Fibroblast of skin of right biceps (primary cell): ENCODE measurements at places on chromosomes 11 and 22.

DNA sequence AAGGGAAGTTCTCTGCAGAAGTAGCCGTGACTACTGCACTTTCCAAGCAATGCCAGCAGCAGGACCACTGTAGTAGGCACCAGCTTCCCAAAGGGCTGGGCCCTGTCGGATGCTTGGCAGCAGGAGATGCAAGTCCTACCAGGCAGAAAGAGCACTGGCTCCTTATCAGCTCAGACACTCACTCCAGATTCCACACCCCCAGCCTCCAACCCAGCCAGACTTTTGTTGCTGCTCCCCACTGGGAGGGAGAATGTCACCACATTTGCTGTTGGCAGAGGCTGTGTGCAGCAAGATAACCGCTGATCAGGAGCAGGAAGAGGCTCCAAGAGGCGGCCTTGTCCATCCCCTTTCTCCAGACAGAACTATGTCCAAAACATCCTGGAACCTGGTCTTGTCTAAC is 118.7 kb downstream of the C11orf58 start:
- DNase-seq: no peak

DNA sequence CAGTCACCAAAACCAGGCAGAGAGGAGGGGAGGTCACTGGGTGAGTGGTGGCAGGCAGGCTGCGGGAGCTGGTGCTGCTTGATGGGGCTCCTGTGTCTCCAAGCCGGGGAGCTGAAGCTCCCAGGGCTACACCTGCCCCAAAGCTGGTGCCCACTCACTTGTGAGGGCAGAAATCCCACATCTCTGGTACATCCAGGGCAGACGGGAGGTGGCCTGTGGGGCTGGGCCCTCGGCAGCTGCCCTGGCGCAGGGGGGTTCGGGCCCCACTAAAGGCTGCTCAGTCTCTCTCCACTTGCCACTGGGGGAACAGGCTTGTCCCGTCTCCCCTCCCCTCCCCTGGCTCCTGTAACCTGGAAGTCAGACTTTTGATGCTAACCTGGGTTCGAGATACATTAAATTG is 55.6 kb upstream of the PPARA start:
- DNase-seq: no peak

- DNase-seq: peak; percentile 33
Measured at GRCh38 chr11:66639066-66639813, 737 bp downstream of the RBM4 start.

GRCh38 chr11:101583251-101584128 is at the start of gene TRPC6:
Gene TRPC6, minus strand, starts transcription at chr11:101584007. Its CDS starts 504 bp downstream, at chr11:101583503.
- DNase-seq: peak; percentile 8

DNA sequence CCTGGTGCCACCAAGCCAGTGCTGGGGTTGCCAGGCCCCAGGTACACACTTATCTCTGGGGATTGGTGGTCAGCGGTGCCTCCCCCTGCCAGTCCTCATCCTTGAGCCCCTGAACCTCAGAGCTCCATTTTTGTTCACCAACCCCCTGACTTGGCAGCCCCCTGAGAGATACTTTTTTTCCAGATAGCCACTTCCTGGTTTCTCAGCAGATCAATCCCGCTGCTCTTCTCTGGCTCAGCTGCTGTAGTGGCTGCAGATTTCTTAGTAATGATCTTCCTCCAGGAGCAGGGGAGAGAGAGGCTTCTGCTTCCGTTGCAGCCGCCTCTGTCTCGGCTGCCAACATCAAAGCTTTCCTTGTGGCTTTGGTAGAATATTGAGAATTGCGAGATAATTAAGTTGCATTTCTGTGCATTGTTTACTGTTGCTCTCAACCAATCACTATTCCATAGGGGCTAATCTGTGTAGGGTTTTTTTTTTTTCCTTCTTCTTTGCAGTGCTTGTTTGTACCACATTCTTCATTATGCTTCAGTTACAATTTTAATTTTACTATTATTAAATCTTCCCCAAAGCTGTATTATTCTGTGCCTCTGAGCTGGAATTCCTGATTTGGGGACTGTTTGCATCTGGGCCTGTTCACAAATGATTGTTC is 92.1 kb downstream of the PKNOX2 start:
- no peak for DNase-seq

- DNase-seq: peak; percentile 93
Measured at GRCh38 chr11:33912405-33913361, 20.8 kb upstream of the LMO2 start.

- DNase-seq: no peak
Measured at GRCh38 chr11:114397349-114397982, 2.8 kb downstream of the C11orf71 start.

- no peak for DNase-seq
Measured at GRCh38 chr11:95605271-95605940, 184.2 kb downstream of the FAM76B start.
